ENCODE measurements at places on chromosomes 2 and 18.
A peak's percentile ranks its signal among the peaks of the same experiment; 100 is the strongest.

- no peaks in the 10 kb centered on the region for H3K4me1 ChIP-seq
- no peaks in the 10 kb centered on the region for H3K36me3 ChIP-seq
- no peak overlapping the region for H3K4me3 ChIP-seq
- no peaks in the 10 kb centered on the region for H3K27me3 ChIP-seq
Measured at GRCh38 chr2:150983314-150983897, 278.3 kb downstream of the RBM43 start.

DNA sequence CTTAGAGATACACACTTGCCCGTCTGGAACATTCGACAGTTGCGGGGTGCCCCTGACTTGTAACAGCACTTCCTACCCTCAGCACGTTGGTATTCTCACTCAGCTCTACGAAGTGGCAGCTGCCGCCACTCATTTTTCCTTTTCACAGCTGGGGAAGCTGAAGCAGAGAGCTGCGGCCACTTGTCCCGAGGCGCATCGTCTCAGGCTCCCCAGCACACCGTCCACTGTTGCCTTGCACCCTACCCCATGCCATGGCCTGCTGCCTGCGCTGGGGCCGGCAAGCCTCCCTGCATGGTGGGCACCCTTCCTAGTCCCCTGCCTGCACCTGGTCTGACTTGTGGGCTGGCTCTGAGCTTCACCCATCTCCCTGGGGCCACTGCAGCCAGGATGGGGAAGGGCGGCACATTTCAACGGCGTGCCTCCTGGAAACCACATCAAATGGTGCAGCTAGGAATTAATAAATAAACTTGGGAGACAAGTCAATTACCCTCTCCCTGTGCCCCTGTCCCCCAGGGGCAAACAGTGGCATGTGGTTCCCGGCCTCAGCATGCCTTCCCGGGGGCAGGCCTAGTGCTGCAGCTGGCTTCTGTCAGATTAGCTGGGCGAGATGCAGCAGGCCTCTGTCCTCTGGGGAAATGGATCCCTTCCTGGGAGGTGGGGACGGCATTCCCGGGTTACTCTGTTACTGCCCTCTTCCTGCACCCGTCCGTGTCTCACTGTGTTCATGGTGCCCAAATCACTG lies 64.7 kb upstream of the HAAO start:
- DNase-seq = no peak
- H3K4me3 ChIP-seq = no peak overlapping the region
- peaks cover 4% of the 10 kb centered on the region for H3K4me1 ChIP-seq

- H3K4me1 ChIP-seq = no peaks in the 10 kb centered on the region
- H3K27ac ChIP-seq = no peak overlapping the region
- H3K36me3 ChIP-seq = no peaks in the 10 kb centered on the region
- no peaks in the 10 kb centered on the region for H3K27me3 ChIP-seq
Measured at GRCh38 chr18:14970027-14970426, 222.1 kb downstream of the ANKRD30B start.

- H3K27ac ChIP-seq = no peak overlapping the region
- no peaks in the 10 kb centered on the region for H3K4me1 ChIP-seq
- no peak overlapping the region for H3K4me3 ChIP-seq
- H3K36me3 ChIP-seq = peaks cover 24% of the 10 kb centered on the region
- no peaks in the 10 kb centered on the region for H3K27me3 ChIP-seq
Measured at GRCh38 chr18:2883076-2883735, 36.4 kb downstream of the EMILIN2 start.

- no peak overlapping the region for H3K4me3 ChIP-seq
Measured at GRCh38 chr2:126881591-126881990, 17.1 kb upstream of the TEX51 start.

DNA sequence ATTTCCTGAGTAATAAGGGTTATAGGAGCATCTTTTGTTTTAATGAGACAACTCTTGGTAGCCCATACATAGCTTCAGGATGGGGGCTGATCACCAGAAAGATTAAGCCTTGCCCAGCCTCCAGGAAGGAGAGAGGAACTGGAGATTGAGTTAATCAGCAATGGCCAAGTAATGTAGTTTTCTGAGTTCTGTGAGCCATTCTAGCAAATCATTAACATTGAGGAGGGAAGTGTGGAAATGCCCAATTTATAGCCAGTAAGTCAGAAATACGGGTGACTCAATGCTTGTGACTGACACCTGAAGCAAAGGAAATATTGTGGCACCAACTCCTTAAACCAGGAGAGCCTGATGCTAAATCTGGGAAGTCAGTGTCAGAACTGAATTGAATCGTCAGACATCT lies 205.1 kb upstream of the SRD5A2 start:
- H3K36me3 ChIP-seq = no peaks in the 10 kb centered on the region
- no peak overlapping the region for H3K4me3 ChIP-seq

DNA sequence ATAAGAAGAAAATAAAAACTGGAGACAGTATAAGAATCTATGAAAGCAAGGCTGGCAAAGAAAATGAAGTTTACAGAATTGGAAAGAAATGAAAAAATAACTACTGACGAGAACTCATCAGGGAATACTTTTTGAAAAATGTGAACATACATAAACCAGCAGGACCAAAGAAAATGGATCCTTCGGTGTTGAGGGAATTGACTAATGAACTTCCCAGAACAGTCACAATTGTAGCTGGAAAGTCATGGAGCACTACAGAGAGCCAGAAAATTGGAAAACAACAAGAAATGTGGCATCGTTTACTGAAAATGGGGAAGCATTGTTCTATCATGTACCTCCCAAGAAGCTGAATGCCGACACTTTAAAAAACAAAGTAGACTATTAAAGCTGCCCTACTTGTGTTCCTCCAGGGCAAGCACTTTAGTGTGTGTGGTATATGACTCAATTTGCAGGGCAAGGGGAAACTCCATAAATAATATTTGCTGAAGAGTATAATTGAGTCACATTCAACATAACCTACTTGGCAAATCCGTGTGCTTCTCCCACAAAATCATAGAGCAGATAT lies 1221.6 kb upstream of the NRXN1 start:
- no peak for DNase-seq
- H3K27ac ChIP-seq = no peak overlapping the region
- H3K27me3 ChIP-seq = no peaks in the 10 kb centered on the region

DNA sequence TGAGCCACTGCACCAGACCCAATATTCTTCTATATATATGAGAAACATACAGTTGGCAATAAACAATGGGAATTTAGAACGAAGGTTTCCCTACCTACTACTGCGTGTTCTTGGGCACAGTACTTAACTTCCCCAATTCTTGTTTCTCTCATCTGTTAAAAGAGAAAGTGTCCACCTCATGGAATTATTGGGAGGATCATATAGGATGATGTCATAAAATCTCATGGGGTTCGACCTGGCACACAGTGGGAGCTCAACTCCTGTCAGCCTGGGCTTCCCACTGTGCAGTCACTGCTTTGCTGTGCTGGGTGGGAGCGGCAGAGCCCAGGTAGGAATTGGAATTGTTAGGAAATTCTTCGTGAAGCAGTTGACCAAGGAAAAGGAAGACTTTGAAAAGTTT lies 203.3 kb downstream of the SH3BP4 start:
- no peak overlapping the region for H3K27ac ChIP-seq
- H3K36me3 ChIP-seq = no peaks in the 10 kb centered on the region
- H3K27me3 ChIP-seq = no peaks in the 10 kb centered on the region
- no peak for DNase-seq

DNA sequence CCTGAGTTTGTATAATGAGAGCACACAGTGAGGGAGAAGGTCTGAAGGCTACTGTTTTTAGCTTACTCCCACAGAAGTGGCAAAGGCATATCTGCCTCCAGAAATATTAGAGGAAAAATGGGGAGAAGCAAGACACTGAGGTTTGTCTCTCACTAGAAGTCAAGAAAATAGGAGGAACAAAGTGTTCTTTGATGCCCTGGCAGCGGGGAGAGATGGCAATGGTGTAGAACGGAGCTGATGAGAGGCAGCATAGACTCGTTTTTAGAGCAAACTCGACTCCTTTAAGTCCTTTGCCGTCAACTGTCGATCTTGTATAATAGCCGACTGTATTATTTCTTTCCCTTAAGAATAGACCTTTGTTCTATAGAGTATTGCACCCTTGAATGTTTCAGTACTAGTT lies 73.8 kb downstream of the ANKRD44 start:
- no peak overlapping the region for H3K4me3 ChIP-seq
- no peak for DNase-seq
- H3K27me3 ChIP-seq = no peaks in the 10 kb centered on the region
- H3K4me1 ChIP-seq = peaks cover 3% of the 10 kb centered on the region
- no peaks in the 10 kb centered on the region for H3K36me3 ChIP-seq

DNA sequence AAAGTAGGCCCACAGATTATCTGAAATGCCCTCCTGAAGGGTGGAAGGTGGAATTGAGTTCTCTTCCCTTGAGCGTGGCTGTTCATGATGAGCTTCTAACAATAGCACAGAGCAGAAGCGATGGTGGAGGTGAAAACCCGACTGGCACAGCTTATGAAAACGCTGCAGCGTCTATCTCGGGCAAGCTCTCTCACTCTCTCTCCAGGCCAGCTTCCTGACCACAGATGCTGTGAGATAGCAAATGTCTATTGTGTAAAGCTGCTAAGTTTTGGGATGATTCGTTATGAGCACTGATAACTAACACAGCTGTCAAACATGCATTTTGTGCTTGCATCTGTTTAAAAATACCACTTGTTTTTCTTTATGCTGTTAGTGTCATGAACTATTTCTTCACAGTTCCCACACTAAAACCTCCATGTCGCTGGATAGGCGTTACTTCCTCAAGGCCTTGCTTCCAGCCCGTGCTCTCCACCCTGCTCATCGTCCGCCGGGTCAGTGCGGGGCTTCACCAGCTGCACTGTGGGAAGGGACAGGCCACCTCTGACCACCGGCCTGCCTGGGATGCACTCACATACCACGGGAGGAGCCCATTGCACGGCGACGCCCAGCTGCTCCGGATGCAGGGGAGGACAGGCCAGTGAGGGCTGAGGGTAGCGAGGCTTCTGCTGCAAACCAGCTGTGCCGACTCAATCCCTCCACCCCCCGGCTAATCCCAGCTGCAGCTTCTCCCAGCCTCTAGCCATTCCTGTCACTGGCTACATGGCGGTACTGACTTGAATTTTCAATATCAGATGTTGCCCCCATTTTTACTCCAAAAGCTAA lies 60.0 kb upstream of the OTOS start:
- H3K4me1 ChIP-seq = no peaks in the 10 kb centered on the region
- DNase-seq = peak; percentile 42
- H3K36me3 ChIP-seq = no peaks in the 10 kb centered on the region
- H3K27me3 ChIP-seq = no peaks in the 10 kb centered on the region
- H3K27ac ChIP-seq = no peak overlapping the region
- H3K4me3 ChIP-seq = no peak overlapping the region

GRCh38 chr2:218734190-218734975 lies 23.7 kb downstream of the TTLL4 start:
- no peak overlapping the region for H3K4me3 ChIP-seq
- no peak overlapping the region for H3K27ac ChIP-seq
- no peaks in the 10 kb centered on the region for H3K4me1 ChIP-seq
- H3K36me3 ChIP-seq = peaks cover 56% of the 10 kb centered on the region
- no peak for DNase-seq

DNA sequence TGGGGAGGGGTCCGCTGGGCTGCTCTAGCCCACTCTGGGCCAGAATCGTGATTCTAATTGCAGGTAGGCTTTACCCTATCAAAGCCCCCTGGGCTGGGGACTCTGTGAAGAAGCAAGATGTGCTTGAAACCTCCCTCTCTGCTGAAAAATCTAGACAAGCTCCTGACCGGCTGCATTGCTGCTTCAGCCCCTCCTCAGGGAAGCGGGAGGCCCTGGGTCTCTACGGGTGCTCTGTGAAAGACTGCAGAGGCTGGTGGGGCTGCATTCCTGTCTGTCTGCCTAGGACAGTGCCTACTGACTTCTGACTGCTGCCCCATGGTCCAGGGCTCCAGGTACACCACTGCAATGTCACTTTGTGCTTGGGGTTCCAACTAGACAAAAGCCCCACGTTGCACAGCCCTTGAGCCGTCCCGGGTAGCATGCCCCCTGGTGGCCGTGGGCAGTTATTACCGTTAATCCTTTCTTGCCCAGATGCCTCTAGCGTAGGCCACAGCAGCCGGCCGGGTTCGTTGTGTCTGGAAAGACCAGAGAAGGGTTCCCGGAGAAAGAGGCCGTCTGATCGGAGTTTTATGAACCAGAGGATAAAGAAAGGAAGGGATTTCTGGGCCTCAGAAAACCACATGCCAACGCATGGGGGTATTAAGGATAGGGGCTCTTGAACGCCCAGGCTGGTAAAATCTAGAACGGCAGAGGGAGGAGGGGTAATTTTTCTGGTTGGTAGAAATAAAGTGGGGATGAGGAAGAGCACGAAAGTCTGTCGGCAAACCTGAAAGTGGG lies 15.9 kb upstream of the C1QL2 start:
- no peaks in the 10 kb centered on the region for H3K36me3 ChIP-seq
- peaks cover 6% of the 10 kb centered on the region for H3K27me3 ChIP-seq
- no peaks in the 10 kb centered on the region for H3K4me1 ChIP-seq
- no peak overlapping the region for H3K4me3 ChIP-seq
- peak; percentile 91 for DNase-seq

DNA sequence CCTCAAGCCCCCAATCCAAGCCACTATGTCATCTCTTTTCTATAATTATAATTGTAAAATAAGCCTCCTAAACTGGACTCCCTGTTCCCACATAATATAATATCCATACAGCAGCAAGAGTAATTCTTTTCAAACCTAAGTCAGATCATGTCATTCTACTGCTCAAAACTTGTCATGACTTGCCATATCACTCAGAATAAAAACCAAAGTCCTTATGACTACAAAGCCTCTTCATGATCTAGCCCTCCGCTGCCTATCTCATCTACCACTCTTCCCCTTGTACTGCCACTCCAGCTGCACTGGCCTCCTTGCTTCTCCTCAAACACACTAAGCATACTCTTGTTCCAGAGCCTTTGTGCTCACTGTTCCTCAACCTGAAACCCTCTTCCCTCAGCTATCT lies 69.9 kb downstream of the MEMO1 start:
- H3K4me1 ChIP-seq = no peaks in the 10 kb centered on the region
- no peaks in the 10 kb centered on the region for H3K27me3 ChIP-seq
- peaks cover 16% of the 10 kb centered on the region for H3K36me3 ChIP-seq
- DNase-seq = no peak
- no peak overlapping the region for H3K27ac ChIP-seq
- no peak overlapping the region for H3K4me3 ChIP-seq

GRCh38 chr2:38586931-38587330 lies 15.8 kb downstream of the HNRNPLL start:
- peaks cover 79% of the 10 kb centered on the region for H3K36me3 ChIP-seq
- H3K27me3 ChIP-seq = no peaks in the 10 kb centered on the region
- H3K4me3 ChIP-seq = no peak overlapping the region
- H3K4me1 ChIP-seq = no peaks in the 10 kb centered on the region
- H3K27ac ChIP-seq = no peak overlapping the region
- DNase-seq = no peak

- no peaks in the 10 kb centered on the region for H3K4me1 ChIP-seq
- H3K36me3 ChIP-seq = no peaks in the 10 kb centered on the region
- no peak overlapping the region for H3K27ac ChIP-seq
- no peak overlapping the region for H3K4me3 ChIP-seq
- H3K27me3 ChIP-seq = no peaks in the 10 kb centered on the region
Measured at GRCh38 chr2:226366920-226367319, 432.7 kb downstream of the IRS1 start.

DNA sequence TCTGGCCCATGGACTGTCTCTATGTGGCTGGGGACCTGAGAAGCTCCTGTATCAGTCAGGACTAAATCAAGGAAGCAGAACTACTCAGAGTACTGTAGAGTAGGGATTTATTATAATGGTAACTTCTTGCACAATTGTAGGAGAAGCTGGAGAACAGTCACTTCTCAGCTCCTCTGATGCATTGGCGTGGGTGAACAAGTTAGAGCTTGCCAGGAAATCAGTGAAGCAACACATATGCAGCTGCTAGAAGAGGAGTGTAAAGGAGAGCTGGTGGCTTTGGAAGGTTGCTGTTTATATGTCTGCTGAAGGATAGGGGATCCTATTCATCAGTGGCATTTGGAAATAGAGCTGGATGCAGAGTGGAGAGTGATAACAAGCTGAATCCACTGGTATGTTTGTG lies 215.5 kb upstream of the CWC22 start:
- no peak overlapping the region for H3K4me3 ChIP-seq
- H3K36me3 ChIP-seq = no peaks in the 10 kb centered on the region
- H3K27ac ChIP-seq = no peak overlapping the region
- H3K27me3 ChIP-seq = no peaks in the 10 kb centered on the region
- H3K4me1 ChIP-seq = no peaks in the 10 kb centered on the region

Measured in endodermal cell (in vitro differentiated cells).